ENCODE measurements at places on chromosomes 1 and 21.

GRCh38 chr21:39119891-39120290 lies 63.4 kb downstream of the PSMG1 start:
- no peak for DNase-seq

- no peak for DNase-seq
Observed at GRCh38 chr1:21925334-21925940, 11.7 kb downstream of the HSPG2 start.

DNA sequence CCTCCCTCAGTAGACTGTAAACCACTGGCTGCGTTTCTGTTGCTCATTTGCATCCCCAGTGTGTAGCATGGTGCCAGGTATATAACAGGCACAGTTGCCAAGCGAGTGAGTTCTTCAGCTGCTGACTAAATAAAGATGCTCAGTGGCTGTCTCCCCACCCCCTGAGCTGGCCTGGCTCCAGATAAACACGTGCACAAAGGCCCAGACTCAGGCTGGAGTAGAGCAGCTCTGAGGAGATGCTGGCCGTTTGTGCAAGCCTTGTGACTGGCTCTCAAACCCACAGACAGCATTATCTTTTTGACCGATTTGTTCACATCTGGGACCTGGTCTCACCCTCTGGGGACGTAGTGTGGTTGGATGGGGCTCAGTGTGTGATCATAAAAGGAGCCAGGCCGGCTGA lies 7.1 kb downstream of the CHRNB2 start:
- DNase-seq: no peak

GRCh38 chr1:227459977-227460376 lies 103.4 kb upstream of the ZNF678 start:
- no peak for DNase-seq

GRCh38 chr1:197195100-197195499 lies 48.6 kb upstream of the ASPM start:
- no peak for DNase-seq

DNA sequence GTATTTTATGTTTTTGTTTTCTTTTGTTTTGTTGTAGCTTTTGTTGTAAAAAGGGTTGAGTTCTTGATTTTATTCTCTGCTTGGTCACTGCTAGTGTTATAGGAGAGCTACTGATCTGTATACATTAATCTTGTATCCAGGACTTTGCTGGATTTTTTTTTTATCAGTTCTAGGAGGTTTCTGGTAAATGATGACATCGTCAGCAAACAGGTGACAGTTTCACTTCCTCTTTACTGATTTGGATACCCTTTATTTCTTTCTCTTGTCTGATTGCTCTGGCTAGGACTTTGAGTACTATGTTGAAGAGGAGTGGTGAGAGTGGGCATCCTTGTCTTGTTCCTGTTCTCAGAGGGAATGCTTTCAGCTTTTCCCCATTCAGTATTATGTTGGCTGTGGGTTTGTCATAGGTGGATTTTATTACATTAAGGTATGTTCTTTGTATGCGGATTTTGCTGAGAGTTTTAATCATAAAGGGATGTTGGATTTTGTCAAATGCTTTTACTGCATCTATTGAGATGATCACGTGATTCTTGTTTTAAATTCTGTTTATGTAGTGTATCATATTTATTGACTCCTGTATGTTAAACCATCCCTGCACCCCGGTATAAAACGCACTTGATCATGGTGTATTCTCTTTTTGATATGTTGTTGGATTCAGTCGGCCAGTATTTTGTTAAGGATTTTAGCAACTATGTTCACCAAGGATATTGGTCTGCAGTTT lies 905.7 kb downstream of the LTN1 start:
- no peak for DNase-seq

GRCh38 chr1:202802998-202803932 lies 5.0 kb downstream of the KDM5B start:
- no peak for DNase-seq

GRCh38 chr1:38789498-38790169 lies 69.9 kb downstream of the RRAGC start:
- no peak for DNase-seq

GRCh38 chr1:192395895-192396294 lies 79.1 kb downstream of the RGS21 start:
- DNase-seq: no peak

DNA sequence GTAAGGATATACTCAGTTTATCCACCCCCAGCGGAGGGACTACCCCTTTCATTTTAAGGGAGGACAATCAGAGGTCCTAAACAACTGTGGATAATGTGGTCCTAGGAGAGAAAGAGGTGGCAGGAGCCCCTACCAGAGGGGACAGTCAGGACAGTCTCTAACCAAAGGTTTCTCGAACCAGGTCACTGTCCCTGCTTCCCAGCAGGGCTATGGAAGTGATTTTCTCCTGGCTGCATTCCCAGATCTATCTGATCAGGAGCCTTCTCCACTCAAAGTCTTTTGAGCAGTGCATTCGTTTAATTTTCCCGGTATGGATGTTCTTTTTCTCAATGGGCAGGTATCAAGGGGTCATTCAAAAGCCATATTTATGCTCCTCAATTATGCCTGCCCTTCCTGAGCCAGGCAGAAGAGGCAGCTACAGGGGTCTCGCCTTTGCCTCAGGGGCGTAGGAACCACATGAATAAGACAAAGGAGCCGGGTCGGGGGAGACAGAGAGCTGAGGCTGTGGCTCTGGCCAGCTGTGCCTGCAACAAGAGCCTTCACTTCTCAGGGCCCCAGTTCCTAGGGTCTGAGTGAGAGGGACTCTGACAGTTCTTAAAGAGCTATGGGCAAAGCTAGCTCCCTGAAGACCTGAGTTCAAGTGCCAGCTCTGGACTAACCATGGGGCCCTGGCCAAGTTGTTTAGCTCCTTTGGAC lies 62.5 kb upstream of the DMRTB1 start:
- no peak for DNase-seq

DNA sequence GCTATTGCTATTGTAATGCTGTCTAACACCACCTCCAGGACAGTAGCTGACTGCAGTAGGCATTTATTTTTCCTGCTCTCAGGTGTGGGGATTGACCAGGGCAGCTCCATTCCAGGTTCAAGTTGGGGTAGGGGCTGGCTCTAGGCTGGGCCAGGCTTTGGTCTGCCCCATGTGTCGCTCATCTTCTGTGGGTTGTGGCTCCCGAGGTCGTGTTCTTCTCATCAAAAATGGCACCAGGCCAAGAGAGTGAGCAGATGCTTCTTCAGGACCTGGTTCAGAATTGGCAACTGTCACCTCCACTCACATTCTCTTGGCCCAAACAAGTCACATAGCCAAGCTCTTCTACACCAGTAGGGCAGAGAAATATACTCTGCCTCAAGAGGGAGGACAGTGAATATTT lies 133.7 kb downstream of the PTPRU start:
- no peak for DNase-seq

DNA sequence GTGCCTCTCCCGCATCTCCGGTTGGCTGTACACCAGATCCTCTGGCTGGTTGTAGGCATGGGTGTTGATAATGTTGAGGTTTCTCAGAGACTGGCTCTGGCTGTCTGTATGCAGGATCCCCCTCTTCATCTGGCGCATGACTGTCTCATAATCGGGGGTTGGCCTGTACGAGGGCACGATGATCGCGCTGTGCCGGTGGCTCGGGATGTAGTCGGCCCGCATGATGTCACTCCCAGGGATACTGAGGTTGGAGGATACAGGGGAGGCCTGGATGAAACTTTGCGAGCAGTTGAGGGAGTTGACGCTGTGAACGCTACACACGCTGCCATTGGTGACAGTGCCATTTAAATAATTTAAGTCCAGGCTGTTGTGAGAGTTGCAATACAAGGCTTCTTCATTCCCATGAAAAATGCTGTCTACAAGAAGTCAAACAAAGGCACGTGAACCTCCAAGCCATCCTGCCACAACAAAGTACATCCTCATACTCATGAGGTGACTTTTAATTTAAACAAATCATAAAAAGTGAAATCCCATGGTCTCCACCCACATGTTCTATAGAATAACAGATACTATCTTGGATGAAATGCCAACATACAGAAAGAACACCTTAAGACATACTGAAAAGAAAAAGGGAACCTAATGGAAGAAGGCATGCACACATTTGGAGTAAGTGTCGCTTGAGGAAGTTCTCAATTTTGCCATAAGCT lies 103.6 kb downstream of the SMYD2 start:
- DNase-seq: no peak

GRCh38 chr1:76568573-76569238 lies 298.6 kb upstream of the ST6GALNAC5 start:
- no peak for DNase-seq

DNA sequence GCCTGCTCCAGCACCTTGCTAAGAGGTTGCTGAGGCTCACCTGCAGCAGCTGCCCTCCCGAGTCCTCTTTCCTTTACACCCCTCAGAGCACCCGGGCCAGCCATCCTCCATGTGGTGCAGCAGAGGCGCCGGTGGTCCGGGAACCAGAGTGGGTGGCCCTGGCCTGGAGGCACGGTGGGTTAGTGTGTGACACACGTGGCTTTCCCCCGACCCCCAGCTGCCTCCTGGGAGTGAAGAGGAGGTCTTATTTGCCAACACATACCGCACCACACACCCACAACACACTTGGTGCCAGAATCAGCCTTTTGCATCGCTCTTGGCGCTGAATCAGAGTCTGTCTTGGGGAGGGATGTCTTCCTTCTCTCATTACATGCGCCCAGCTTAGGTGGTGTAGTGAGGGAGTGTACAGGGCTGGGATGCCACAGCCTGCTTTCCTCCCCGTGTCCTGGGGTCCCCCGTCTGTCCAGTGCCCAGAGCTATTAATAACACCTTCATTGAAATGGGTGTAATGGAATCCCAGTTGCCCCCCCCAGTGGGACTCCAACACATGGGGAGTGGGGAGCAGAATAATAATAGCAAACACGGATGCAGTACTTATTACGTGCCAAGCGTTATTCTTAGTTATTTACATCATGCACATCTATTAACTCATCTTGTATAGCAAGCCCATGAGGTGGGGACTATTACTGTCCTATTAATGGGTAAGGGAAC lies 38.2 kb downstream of the MAPKAPK2 start:
- no peak for DNase-seq

- no peak for DNase-seq
Observed at GRCh38 chr21:45600248-45600647, 43.3 kb upstream of the PCBP3 start.

GRCh38 chr1:175183586-175183985 lies 9.0 kb downstream of the KIAA0040 start:
- DNase-seq: no peak
